ENCODE measurements at places on chromosomes 4 and X.

- no peak for DNase-seq
These were observed 22.1 kb downstream of the TMEM131L start for GRCh38 chr4:153488006-153488891.

DNA sequence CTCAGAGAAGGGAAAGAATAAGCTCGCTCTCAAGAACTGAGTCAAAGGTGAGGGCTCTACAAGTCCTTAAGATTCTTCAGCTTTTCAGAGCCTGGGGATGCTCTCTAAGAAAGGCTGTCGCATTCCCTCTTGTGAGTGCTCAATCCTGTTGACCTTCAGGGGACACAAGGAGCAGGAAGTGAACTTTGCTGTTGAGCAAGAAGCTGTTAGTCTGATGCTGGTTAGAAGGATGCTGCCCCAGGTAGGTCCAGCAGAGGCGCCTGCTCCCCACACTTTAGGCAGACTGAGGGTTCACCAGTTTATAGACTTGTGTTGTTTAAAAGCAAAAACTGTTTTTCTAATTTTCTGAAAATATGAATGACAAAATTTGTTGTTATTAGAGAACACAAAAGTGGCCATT is 125.4 kb upstream of the SPOCK3 start:
- no peak for DNase-seq

DNA sequence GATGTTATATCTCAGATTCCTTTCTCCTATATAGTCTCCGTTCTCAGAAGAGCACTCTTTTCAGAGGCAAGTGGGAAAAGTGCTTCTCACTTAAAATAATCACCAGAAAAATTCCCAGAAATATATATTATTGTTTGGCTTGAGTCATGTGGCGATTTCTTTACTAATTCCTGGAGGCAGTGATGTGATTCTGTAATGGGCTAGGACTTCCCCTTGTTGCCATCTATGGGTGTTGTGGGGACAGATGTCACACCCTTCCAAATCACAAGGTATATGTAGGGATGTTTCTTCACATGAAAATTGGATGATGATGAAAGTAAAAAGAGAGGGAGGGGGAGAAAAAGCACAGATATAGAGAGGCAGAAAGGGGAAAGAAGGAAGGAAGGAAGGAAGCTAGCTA is 553.4 kb downstream of the PPP4R3C start:
- DNase-seq: no peak

GRCh38 chr4:25117274-25117673 is 43.0 kb downstream of the SEPSECS start:
- no peak for DNase-seq

GRCh38 chr4:186030399-186030775 is 38.6 kb upstream of the TLR3 start:
- no peak for DNase-seq

All from stimulated activated CD8-positive, alpha-beta memory T cell treated with anti-CD3 and anti-CD28 coated beads, Interleukin-12 subunit alpha, Interleukin-12 subunit beta, amount 100 ng/mL, for 1 hour (primary cell).